ENCODE measurements at places on chromosomes 3 and 15. TPM values are rescaled to one million over a fixed set of nuclear protein-coding genes. Genes with fewer than 3 reads are reported as not detected.

- no peak for DNase-seq
These were observed 12.5 kb downstream of the ZPLD1 start for GRCh38 chr3:102447272-102447671.

NDUFAF3 gene
- 159 TPM for total RNA-seq

GRCh38 chr15:52529341-52529924 is 753 bp upstream of the MYO5A start:
- no peak for DNase-seq

- DNase-seq, result no peak
These were observed 34.6 kb downstream of the NR2E3 start for GRCh38 chr15:71844916-71845315.

DNA sequence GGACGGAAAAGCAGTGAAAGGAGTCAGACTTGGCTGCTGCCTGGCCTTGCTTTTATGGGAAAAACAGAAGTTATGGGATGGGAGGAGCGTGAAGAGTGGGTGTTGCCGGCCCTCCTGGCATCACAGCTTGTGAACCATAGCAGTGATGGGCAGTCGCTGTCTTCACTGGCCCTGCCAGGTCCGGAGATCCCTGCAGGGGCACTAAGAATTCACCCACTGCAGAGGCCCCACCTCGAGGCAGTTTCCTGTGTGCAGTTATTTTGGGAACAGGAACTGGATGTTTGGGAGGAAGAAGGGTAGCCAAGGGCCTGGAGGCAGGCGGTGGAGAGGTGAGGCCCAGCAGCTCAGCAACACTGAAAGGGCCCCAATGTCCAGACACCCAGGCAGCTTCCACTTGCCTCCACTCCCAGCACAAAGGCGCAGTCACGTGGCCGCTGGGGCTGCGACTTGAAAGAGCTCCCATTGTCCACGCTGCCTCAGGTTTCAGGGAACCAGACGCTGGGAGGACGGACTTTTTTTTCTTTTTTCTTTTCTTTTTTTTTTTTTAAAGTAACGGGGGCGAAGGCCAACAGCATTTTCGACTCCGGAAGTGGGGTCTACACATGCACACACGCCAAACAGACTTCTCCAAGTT is 255.6 kb downstream of the ZNF621 start:
- peak; percentile 77 for DNase-seq

DNA sequence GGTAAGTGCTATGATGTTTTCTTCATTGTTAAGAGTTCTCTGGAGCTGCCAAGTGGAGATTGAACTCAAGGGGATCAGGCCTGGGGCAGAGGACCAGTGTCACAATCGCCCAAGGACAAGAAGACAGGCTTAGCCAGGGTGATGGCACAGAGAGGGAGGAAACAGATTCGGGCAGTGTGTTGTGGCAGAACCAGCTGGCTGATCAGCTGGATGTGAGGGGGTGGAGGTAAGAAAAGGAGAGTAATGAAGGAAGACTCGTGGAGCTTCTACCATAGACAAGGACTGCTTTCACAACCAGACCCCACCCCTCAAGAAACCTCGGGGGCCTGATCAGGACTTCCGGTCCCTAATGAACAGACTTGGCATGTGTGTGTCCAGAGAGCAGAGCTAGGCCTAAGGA is 60.9 kb upstream of the LINGO1 start:
- DNase-seq, result no peak

GRCh38 chr3:105729667-105730066 is 139.1 kb downstream of the CBLB start:
- no peak for DNase-seq

C3orf18 gene
- 57.2 TPM for total RNA-seq

DNA sequence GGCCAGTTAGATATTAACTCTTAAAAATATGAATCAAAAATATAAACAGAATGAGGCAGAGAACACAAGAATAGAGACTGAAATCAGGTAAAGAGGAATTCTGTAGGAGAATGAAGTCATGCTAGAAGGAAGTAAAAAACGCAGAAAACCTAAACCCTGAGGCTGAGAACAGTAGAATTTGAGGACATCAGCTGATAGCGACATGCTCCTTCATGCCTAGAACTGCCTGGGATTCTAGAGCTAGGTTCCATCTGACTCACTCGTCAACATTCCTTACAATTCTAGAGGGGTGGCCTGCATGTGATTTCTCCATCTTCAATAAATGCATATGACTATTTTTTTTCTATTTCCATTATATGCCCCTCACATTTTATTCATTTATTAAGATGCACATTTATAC is 343.0 kb downstream of the ROBO1 start:
- DNase-seq, result no peak

GRCh38 chr3:63611382-63611781 is 41.1 kb upstream of the SNTN start:
- no peak for DNase-seq

DNA sequence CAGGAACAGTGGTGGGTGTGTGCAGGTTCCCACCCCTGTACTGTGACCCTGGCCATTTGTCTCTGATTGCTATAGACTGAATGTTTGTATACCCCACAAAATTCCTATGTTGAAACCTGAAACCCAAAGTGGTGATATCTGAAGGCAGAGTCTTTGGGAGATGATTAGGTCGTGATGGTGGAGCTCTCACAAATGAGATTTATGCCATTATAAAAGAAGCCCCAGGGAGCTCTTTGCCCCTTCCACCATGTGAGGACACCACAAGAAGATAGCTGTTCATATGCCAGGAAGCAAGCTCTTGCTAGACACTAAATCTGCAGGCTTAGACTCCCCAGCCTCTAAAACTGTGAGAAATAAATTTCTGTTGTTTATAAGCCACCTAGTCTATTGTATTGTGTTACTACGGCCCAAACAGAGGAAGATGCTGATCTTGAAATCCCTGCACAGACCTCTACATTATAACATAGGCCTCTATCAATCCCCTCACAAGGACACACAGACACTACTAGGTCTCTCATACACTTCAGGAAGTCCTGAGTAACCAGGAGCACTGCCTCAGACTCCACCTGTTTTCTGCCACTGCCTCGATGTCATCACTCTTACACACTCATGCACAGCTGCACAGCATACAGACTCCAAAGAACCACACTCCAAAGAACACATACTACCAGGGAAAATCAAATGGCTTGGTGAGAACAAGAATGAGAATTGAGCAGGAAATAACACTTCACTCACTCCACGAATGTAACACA is 14.7 kb downstream of the IGSF11 start:
- DNase-seq, result no peak

- DNase-seq, result no peak
These were observed 185.6 kb upstream of the MBNL1 start for GRCh38 chr3:152083135-152083534.

CHRNA3 gene
- total RNA-seq, result 0.25 TPM

DNA sequence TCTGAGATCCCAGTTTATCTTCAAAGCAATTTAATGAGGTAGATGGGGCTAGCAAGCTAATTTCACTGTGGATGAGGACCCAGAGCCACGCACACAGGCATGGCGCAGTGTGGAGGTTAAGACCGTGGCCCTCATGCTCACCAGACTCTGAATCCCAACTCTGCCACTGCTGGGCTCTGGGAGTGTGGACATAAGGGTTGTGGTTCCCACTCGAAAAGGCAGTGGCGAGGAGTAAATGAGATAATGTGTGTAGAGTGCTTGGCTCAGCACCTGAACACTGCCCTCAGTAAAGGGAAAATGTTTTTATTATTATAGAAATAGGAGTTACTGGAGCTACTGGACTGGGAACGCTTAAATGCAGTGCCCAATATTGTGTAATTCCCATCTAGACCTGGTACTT is 243.5 kb upstream of the TPM1 start:
- no peak for DNase-seq

P3H2 gene
- total RNA-seq, result 0.82 TPM

- no peak for DNase-seq
These were observed 112.4 kb upstream of the GOLGA8J start for GRCh38 chr15:29970402-29970695.

- no peak for DNase-seq
These were observed 5.6 kb downstream of the FEZF2 start for GRCh38 chr3:62367763-62368195.

ZDHHC19 gene
- total RNA-seq, result not detected

DNA sequence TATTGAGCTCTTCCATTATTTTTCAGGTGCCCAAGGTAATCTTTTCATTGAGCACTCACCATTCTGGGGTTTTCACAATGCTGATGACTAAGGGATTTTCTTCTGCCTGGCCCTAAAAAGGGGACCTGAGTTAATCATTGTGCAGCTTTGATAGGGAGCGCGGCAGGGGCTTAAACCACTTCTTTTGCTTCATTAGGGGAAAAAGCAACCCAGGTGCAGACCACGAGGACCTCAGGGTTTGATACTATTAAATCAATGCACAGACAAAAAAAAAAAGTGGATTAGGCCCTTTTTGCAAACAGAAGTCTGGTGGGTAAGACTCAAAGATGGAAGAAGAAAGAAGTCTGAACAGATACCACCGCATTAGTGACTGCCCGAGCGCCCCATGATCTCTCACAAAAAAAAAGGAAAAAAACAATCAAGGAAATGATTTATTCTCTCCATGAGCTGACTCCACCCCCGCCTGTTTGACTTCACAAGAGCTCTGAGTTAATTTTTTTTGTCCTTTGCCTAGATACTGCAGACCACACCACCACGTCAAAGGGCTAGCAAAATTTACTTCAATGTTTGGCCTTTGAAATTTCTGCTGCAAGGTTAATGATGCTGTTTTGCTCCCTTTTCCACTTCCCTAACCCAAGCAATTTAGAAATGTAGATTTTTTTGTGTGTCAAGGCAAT is 78.0 kb upstream of the FEZF2 start:
- DNase-seq, result no peak

DNA sequence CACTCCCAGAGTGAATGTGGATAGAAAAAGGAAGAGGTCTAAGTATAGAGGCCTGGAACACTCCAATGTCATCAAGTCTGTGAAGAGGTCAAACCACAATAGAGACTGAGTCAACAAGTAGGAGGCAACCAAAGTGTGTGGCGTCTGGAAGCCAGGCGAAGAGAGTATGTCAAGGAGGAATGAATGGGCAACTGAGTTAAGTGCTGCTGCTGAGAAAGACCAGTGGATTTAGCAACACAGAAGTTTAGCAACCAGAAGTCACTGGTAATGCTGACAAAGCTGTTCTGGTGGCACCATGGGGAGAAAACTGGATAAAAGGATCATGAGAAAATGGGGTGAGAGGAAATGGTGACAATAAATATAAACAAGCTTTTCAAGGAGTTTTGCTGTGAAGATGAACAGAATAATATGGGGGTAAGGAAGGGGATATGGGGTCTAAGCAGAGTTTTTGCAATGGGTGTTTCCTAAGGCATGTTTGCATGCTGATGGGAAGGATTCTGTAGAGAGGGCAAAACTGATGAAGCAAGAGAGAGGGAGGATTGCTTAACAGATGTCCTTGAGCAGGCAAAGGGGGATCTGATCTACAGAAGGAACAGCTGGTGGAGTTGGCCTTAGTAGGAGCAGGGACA is 38.4 kb downstream of the PCOLCE2 start:
- DNase-seq, result no peak

GRCh38 chr3:23807424-23808015 is 1.8 kb downstream of the UBE2E1 start:
- DNase-seq, result no peak

ANKRD63 gene
- not detected for total RNA-seq

DNA sequence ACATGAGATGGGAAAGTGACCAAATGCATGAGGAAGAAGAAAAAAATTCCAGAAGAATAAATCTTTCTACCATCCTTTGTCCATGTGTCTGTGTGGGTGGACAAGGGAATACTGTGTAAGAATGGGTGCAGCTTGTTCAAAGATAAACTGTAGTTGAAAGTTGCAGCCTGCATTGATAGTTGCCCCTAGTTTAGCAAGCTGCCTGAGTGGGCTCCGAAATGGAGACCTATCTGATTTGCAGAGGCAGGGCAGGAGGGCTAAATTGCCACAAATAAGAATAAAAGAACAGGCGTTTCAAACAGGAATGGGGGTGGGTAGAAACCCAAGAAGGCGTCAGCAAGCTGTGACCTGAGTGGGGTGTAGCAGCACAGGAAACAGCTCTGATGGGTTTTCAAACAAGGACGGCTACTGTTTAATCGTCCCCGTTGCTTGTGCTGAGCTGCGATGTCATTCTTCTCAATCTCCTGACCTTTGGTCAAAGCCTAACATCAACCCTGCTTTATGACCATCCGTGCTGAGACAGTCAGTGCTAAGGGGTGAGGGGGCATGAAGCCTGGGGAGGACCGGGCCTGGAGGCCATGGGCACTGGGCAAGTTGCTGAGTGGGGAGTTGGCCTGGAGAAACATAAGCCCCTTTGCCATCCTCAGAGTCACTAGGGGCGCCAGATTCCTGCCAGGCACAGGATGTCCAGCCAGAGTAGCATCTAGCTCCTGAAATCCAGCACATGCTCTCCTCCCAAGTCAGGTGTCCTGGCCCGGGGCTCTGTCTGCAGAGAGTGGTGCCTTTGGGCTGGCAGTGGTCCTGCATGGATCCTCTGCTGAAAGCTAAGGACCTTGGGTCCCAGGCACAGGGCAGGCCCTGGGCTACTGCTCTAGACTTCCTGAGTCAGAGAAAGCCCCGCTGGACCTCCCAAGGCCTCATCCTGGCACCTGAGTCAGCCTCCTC is 19.2 kb upstream of the C15orf39 start:
- no peak for DNase-seq

- no peak for DNase-seq
These were observed 88.9 kb downstream of the FEZF2 start for GRCh38 chr3:62284442-62284841.

DNA sequence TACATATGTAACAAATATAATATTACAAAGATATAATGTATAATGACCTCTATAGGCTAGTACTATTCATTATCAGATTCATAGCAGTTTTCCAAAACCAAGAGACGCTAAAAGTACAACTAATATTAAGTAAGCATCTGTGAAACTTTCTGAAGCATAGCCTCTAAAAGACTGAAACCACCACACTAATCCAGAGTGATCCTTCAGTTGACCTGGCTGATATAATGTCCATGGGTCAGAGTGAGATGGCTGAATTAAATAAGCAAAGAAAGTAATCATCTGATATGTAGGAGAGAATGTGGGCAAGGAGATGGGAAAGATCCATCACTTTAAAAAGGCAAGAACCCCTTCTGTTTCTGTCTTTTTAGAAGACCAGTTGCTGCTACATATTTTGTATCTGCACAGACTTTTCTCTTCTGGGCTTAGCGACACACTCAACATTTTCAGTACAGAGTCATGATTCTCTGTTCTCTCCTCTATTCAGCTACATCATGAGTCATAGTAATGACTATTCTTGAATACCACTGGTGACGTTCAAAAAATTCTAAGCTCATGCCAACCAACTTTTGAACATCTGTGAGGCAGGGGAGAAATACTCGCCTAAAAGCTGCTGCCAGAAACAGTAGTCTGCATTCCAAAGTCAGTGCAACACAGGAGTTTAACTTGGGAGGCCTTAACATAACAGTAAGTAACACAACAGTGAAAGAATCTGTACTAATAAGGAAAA is 149.6 kb downstream of the MAGI1 start:
- DNase-seq, result no peak

DNA sequence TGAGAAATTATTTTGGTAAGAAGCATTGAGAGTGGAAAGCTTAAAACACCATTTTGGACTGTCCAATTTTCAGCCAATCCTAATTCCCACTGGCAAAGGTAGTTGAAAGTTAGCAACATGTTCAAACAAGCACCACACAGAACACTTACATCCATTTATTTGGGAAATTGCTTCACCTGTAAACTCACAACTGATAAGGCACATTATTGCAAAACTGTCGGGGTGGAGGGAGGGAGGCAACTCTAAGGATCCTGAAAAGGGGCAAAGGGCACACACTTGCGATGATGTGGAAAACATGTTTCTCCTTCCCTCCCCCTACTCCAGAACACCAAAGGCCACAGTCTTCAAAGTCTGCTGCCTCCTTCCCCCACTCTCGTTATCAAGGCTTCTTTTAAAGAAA is 9.4 kb downstream of the TMEM41A start:
- DNase-seq, result no peak
